HepG2 (cell line): ENCODE measurements at places on chromosomes 11 and 22.

- DNase-seq, result peak; percentile 96
Observed at GRCh38 chr11:117076941-117077691, 21.1 kb downstream of the SIK3 start.

DNA sequence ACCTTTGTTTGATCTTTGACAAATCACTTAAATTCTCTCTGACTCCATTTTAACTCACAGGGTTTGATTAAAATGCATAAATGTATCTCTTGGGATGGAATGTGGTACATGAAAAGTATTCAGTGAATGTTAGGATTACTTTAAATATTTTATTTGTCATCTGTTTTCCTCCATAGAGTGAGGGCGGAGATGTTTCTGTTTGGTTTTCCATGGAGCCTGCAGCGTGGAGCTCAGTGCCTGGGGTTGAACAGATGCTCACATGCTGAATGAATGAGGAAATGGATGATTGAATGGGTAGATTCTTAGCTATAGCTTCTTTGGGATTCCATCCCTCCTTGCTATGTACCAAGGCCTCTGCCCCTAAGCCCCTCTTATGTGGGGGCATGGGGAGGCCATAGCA, 10.0 kb downstream of the TSPAN18 start:
- DNase-seq, result no peak

DNA sequence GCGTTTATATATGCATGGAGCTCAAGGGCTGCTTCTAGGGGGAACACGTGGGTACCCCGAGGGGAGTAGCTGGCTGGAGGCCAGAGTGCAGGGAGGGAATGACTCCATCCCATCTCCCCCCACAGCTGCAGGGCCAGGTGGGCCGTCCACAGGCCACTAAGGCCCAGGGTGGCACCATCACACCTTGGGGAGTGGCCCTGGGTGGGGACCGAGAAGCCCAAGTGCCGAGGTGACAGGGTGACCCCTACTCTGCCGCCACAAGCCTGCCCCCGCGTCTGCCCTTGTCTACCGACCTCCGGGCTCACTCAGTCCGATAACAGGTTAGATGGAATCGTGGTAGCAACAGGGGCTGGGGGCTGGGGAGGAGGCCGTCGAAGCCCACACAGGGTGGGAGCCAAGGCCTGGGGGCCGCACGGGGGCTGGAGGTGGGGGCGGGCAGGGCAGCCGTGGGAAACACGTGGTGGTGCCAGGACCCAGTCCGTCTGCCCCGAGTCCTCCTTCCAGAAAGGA, 125.7 kb downstream of the KCNQ1OT1 start:
- no peak for DNase-seq

DNA sequence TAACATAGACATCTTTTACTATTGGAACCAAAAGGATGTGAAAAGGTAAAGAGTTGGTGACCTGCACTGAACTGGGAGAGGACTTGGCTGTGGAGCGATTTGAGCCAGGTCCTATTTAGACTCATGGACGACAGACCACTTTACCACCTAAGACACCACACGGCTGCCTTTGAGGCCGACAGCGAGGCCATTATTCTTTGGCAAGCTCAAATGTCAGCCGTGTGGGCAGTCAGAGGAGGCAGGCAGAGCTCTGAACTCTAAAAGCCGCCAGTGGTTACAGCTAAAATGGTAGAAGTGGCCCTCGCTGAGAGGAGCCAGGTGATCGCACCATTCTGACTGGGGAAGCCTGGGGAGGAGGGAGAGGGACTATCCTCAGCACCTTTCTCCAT, 50.5 kb downstream of the SCUBE1 start:
- no peak for DNase-seq

- DNase-seq, result no peak
Observed at GRCh38 chr11:126733685-126734084, 266.9 kb downstream of the KIRREL3 start.

DNA sequence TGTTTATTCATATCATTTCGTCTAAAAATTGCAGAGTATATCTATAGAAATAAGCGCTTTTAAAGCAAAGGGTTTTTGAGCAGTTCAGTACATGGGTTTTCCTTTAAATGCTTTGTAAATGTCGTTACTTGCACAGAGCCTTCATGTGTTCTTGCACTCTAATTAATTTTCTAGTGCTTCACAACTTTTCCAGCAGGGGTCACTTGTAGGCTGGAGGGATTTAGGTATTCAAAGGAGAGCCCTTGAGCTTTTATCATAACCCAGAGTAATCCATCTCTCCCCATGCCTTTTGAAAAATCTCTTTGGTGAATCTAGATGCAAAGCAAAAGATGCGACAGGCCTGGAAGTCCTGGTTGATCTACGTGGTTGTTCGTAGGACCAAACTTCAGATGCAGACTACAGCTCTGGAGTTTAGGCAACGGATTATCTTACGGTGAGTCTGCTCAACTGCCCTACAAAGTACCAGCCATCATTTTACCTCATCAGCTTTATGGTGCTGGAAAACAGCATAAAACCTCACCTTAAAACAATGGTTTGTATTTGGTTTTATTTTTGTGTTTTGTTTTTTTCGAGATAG, 60.4 kb downstream of the SFI1 start:
- DNase-seq, result peak; percentile 45

- no peak for DNase-seq
Observed at GRCh38 chr22:24003887-24004286, 1.4 kb downstream of the GSTT4 start.

DNA sequence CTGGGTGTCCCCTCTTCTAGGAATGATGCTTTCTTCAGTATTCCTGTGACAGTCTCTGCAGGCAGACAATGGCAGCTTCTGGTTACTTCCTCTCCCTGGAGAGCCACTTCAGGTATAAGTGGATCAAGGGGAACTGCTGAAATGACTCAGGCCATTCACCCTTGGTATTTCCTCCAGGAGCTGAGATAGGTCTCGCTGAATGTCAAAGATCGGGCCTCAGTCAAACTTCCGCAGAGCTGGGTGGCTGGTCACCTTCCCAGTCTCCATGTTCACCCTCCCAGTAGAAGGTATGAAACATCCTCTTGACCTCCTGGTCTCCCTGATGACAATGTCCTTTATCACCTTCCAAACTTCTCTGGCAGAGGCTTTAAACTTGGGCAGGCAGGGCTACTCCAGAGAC, 1.8 kb upstream of the ANKK1 start:
- DNase-seq, result no peak

- DNase-seq, result peak; percentile 94
Observed at GRCh38 chr11:65381716-65382032, 772 bp downstream of the SLC25A45 start.
